ENCODE measurements at places on chromosomes 11 and 22.

DNA sequence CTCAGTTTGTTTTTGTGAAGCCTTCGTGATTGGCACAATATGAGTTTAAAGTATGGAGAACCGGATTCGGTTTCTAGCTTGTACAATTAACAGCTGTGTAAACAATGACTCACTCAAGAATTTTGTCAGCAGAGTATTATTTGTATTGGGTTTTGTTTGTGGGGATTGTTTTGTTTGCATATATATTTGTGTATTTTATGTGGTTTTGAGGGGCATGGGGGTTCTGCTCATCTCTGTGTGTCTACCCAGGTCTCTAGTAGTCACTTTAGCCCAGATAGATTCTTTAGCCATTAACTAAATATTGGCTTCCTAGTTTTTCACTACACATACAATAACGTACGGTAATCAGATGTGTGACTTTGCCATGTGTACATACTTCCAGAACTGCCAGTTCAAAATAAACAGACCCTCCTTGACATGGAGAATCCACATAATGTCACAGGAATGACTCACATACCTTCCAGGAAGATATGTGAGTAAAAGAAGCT is 7.5 kb upstream of the MS4A7 start:
- DNase-seq, result no peak

- DNase-seq, result no peak
Observed at GRCh38 chr11:26102325-26102724, 229.6 kb upstream of the ANO3 start.

DNA sequence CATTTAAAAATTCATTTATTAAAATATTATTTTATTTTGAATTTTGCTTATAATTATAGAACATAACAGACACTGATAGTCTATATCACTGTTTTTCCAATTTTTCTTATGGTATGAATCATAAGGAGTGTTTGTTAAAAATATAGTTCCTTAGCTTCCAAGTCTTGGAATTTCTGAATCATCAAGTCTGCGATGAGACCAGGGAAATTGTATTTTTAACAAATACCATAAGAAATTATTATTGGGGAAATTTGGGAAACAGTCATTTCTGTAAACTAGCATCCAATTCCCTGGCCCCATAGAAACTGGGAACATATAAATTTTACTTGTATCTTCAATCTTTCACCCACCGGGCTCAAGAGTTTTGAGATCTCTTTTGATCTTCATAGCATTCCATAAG is 38.0 kb upstream of the PICALM start:
- DNase-seq, result no peak

- DNase-seq, result no peak
Observed at GRCh38 chr11:134008634-134009071, 51.9 kb upstream of the IGSF9B start.

GRCh38 chr11:78533399-78533798 is 41.3 kb downstream of the NARS2 start:
- DNase-seq, result no peak

- DNase-seq, result no peak
Observed at GRCh38 chr11:89490981-89491690, at the start of gene NOX4. Gene NOX4, minus strand, starts transcription at chr11:89491375. Its CDS starts 129 bp downstream, at chr11:89491246.

- no peak for DNase-seq
Observed at GRCh38 chr11:19573666-19574065, 139.0 kb upstream of the NAV2 start.

DNA sequence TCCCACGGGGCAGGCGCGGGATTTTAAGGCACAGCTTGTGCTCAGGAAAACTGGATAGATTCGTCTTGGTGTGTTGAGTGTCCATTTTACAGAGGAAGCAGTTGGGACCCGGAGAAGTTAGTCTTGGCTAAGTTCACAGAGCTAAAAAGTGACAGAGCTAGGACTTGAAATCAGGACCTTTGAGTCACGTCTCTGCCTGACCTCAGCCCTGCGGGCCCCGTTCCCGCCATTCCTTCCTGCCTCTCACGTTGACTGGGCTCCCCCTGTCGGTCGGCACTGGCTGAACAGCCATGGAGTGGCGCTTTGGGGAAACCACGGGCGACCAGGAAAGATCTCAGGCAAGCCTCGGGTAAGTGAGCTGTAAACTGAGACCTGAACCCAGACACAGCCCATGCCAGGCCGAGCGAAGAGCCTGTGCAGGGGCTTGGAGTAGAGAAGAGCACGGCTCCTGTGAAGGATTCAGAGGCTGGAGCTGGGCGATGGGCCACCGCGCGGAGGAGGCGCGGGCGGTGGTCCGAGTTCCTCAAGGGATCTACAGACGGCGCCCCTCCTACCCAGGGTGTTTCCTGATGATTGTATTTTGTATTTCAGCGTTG is 54.1 kb downstream of the WNT11 start:
- DNase-seq, result peak; percentile 61

GRCh38 chr22:29581799-29582198 is 886 bp upstream of the NIPSNAP1 start:
- DNase-seq, result no peak

GRCh38 chr11:114207096-114207495 is 89.1 kb upstream of the NNMT start:
- DNase-seq, result no peak

DNA sequence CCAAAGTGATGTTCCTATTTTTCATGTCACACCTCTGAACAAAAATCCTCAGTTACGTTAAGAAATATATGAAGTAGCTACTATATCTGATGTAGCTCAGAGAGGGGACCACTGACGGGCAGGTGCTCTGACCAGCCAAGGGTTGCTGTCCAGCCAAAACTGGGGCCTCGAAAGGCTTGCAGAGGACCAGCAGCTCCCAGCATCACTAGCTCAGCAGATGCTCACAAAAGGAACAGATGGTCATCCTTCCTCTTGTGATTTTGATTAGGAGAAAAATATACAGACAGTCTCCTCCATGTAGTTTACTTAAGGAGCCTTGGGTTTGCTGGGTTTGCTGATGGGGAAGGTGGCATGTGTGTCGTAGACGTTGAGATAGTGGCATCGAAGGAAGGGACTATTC is 374.6 kb upstream of the B3GAT1 start:
- no peak for DNase-seq

DNA sequence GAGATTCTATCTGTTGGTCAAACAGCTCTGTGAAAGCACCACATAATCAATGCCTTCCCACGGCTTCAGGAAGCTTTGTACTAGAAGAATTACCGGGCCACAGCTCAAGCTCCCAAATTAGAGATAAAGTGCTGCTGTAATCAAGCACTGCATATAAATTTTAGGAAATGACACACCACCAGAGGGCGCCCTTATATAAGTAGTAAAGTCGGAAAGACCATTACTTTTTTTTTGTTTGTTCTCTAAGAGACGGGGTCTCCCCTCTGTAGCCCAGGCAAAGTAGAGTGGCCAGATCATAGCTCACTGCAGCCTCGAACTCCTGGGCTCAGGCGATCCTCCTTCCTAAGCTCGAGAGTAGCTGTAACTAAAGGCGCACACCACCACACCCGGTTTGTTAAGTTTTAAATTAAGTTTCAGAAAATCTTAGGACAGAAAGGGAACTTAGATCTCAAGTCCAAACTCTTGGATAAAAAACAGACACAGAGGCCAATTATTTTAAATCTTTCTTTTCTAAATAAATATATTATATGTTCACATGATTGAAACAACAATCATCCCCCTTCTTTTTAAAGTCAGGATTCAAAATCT is 32.6 kb downstream of the PRCP start:
- peak; percentile 29 for DNase-seq

DNA sequence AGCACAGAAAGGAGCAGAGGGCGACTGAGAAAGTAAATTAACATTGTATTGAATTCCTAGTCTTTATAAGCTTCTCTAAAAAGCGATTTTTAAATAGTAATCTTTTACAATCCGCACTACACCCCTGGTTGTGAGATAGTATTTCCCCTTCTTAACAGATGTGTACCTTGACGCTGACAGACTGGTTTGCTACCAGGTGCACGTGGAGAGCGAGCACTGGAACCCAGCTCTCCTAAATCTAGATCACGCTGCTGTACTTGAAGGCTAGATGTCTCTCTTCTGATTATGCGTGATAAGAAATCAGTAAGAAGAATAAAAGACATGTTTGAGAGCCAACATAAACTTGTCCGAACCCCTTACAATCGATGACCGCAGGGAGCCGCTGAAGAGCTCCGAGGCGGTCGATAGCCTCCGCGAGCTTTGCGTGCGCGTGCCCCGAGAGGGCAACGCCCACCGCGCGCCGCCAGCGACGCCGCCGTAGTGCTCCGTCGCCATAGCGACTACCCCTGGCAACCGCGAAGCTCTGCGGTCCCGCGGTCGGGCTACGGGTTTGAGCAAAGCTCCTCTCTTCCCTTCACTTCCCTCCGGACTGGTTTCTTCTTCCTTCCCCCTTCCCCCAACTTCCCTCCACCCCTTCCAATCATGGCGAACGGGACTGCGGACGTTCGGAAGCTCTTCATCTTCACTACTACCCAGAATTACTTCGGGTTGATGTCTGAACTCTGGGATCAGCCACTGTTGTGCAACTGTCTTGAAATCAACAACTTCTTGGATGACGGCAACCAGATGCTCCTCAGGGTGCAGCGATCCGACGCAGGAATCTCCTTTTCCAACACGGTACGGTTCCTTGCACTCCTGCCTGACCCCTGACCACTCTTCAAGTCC is at the start of gene DYNC2H1:
Gene DYNC2H1, plus strand, starts transcription at position 494 of the 885 bp plus-strand sequence. Its CDS starts 149 bp downstream, at position 643.
- DNase-seq, result peak; percentile 70

- DNase-seq, result no peak
Observed at GRCh38 chr11:7551571-7551970, 37.8 kb downstream of the PPFIBP2 start.

All from stimulated activated CD8-positive, alpha-beta memory T cell treated with anti-CD3 and anti-CD28 coated beads, Interleukin-7, amount 100 ng/mL, for 1 hour (primary cell).